GM12864 (cell line): ENCODE measurements at places on chromosomes 4 and X.

- DNase-seq = no peak
These were observed 4.1 kb downstream of the OPHN1 start for GRCh38 chrX:68429216-68429615.

- DNase-seq = no peak
These were observed 18.3 kb downstream of the ZNF518B start for GRCh38 chr4:10438924-10439323.

DNA sequence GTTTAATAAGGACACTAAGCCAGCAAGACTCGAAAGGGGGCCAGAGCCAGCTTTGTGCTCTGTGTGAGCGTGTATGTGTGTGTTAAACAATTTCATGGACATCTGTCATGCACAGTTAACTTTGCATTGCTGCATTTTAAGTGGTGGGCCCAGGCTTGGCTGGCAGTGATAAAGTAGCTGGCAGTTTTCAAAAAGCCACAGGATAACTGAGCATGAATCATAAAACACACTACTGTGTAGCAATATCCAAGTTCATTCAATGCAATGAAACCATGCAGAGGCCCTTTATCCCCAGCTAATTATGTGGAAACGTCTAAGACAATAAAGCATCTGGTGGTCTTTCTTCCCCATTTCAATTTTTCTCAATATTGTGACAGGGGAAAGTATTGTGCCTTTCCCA is 132.9 kb downstream of the NKX6-1 start:
- DNase-seq = no peak

DNA sequence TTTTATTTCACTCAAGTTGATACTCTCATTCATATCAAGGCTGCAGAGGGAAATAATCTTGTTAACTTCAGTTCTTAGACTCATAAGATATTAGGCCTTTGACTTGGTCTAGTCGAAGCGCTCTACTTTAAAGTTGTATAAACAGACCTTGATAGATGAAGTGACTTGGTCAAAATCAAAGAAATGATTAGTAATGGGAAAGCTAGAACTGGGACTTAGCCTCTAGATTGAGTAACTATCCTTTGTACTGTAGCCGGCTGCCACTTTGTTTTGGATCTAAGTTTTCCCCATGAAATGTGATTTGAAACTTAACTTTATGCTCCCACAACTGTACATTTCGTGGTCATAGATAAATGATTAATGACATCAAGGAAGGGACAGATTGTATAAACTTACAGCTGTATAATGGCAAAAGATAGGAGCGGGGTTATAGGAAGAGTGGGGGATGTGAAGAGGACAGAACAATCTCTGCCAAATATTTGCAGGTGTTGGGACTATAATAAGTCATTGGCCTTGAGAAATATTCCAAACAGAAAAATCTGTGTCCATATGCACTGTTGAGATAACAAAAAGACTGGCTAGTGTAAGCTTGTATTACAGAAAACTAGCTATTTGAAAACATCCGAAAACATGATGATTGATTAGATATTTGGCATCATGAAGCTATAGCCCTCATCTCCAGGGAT is 17.2 kb downstream of the MID2 start:
- no peak for DNase-seq

- DNase-seq = no peak
These were observed 82.6 kb upstream of the BRS3 start for GRCh38 chrX:136405126-136405525.

DNA sequence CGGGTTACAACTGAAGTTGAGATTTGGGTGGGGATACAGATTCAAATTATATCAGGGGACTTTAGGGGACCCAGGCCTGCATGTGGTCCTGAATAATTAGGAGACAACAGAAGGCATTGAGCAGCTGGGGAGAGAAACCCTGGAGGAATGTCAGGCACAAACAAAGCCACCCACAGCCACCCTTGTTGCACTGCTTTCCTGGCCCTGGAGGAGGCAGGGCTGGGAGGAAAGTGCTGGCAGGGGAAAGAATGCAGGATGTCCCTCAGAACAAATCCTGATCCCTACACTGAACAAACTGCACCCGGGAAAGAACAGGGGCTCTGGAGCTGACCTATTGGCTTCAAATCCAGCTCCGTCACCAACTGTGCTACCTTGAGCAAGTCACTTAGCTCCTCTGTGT is 214.1 kb upstream of the ATP6AP2 start:
- no peak for DNase-seq

DNA sequence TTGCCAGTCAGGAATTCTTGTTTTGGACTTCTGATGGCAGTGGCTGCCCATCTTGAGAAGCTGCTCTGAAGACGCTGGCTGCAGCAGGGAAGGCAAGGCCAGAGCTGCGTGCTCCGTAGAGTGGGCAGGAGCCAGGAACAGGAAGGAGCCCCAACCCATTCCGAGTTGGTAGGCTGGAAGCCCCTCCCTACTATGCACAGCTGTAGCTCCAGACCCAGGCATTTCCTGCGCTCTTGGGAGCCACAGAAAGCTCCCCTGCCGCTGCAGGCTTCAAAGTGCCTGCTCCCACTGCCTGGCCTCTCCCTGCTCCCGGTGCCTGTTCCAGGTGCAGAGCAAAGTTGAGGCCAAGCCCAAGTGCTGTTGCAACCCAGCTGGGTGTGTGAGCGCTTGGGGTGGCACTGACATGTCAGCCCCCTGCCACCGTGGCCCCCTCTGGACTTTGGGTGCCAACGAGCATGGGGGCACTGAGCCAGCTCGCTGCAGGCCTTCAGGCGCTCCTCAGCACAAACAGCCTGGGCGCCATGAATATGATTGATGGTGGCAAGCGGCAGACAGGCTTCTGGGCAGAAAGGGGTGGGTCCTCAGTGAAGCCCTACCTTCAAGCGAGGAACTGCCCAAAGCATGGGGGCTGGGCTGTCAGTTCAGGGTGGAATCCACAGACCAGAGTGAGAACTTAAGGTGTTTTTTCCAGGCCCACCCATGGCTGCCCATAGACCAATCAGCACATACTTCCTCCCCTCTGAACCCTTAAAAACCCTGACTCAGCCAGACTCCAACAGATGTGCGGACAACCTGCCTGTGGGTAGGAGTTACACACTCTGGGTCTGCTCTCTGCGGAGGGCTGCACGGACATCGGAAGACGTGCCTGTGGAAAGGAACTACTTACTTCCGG is 677.2 kb upstream of the INTU start:
- DNase-seq = no peak

- DNase-seq = peak; percentile 48
These were observed 278.7 kb downstream of the RCHY1 start for GRCh38 chr4:75235359-75235951.

GRCh38 chrX:39630344-39630743 is 467.4 kb downstream of the BCOR start:
- DNase-seq = no peak

GRCh38 chrX:437661-438390 is 51.1 kb upstream of the PPP2R3B start:
- no peak for DNase-seq

GRCh38 chr4:86706923-86707597 is 112.9 kb downstream of the PTPN13 start:
- DNase-seq = no peak

DNA sequence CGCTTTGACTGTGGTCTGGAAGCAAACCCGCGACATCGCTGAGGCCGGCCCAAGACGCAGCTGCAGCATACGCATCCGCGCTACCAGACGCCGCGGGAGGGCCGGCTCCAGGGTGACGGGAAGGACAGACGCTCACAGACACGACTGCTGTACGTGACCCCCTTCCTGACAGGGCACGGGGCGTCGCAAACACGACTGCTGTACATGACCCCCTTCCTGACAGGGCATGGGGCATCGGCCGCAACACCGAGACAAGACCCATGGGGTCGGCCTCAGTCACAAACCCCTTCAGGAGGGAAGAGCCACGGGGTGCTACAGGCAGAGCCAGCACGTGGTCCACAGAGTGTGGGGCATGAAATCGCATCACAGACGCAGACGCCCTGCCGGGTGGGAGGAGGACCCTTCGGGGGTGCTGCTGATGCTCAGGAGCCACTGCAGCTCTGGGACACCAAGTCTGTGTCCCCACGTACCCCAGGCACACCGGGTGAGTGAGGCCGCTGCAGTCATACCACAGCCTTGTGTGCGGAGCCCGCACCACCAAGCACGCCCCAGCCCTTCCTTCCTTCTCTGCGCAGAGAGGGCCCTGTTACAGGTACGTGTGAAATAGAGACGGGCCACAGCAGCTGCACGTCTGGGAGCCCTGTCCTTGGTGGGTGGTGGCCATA is 38.7 kb upstream of the CPLX1 start:
- no peak for DNase-seq

GRCh38 chr4:186643501-186644310 is 80.0 kb downstream of the FAT1 start:
- DNase-seq = no peak

DNA sequence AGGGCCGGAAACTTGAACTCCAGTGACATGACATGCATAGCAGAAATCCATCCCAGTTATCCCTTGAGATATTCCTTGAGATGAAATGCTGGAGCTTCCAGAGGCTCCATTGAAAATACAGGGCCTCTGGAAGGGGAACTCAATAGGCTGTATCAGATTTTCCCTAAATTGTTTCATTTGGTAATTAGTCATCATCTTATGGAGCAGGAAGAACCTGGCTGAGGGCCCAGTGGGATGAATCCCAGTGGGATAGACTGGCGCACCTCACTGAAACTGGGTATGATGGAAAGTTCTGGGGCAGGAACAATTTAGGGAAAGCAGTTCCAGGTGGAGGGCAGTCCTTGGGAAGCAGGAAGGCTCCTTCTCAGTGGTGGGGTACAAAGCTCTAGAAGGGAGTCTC is 307.8 kb upstream of the DIPK2B start:
- no peak for DNase-seq

DNA sequence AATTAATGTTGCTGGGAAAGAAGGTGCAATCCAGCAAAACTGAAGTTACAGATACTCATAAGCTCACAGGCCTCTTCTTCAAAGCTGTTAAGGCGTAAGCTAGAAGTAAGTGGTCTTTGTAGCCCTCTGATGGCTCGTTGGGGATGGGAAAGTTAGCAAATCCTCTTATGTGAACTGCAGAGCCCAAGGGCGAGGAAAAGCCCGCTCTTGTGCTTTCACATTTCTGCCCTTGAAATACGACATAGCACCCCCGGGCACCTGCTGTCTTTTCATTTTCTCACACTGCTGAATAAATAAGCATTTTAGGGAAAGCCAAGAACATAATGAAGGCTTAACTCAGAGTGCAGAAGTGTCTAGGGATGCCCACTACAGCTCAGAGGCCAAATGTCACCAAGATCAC is 73.1 kb upstream of the SORBS2 start:
- DNase-seq = no peak
